Activated T-helper 17 cell treated with anti-CD3 and anti-CD28 coated beads, Interleukin-2, amount 50 U/mL, for 72 hours (primary cell): ENCODE measurements at places on chromosomes 16 and 17.

- ATAC-seq = no peak
These were observed 54.9 kb downstream of the IKZF3 start for GRCh38 chr17:39809221-39809620.

GRCh38 chr17:76382803-76383545 lies 1.4 kb upstream of the SPHK1 start:
- ATAC-seq = peak; percentile 66

DNA sequence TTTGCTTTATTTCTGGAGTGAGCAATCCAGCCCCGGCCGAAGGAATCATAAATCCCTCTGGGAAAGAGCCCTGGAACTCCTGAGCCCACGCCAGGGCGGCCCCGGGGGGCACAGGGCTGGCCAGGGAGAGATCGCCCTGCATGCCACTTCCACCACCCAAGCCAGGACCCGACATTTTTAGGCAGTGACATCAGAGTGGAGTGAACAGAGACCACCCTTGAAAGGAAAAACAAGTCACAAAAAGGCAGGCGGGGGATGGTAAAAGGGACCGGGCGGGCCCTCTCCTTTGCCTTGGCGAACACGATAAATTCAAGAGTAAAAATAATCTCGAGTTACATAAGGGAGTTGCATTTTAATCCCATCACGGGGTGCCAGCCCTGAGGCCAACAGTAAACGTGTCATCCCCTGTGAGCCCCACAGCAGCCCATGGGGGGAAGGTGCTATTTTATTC lies 284.1 kb downstream of the C16orf95 start:
- ATAC-seq = no peak

- no peak for ATAC-seq
These were observed 111.7 kb downstream of the NLK start for GRCh38 chr17:28154214-28154613.

GRCh38 chr17:36827081-36827480 lies 110.2 kb upstream of the LHX1 start:
- ATAC-seq = no peak
